Bone marrow (tissue), 2 donors: ENCODE measurements at places on chromosomes 2 and 18.

- no peak for DNase-seq
Measured at GRCh38 chr2:24702800-24703199, 90.4 kb downstream of the PTRHD1 start.

DNA sequence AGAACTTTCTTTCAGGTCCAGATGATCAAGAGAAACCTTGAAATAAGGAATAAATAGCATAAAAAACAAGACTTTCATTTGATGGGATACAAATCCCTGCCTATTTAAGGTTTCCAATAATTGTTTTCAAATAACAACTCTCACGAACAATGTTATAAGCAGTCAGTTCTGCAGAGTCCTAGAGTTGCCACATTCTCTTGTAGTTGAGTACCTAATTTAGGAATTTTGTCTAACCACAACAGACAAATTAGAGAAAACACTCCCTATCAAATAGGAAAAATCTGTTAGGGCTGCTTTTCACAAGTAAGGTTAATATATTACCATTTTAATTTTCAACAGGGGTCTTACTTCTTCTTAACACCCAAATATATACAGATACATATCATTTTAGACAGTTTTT is 130.1 kb upstream of the CDH20 start:
- no peak for DNase-seq

GRCh38 chr2:215423928-215424540 is 11.8 kb downstream of the FN1 start:
- DNase-seq = no peak

- no peak for DNase-seq
Measured at GRCh38 chr2:45707006-45707405, 55.5 kb downstream of the PRKCE start.

GRCh38 chr2:180075870-180076269 is 68.8 kb upstream of the CWC22 start:
- no peak for DNase-seq

DNA sequence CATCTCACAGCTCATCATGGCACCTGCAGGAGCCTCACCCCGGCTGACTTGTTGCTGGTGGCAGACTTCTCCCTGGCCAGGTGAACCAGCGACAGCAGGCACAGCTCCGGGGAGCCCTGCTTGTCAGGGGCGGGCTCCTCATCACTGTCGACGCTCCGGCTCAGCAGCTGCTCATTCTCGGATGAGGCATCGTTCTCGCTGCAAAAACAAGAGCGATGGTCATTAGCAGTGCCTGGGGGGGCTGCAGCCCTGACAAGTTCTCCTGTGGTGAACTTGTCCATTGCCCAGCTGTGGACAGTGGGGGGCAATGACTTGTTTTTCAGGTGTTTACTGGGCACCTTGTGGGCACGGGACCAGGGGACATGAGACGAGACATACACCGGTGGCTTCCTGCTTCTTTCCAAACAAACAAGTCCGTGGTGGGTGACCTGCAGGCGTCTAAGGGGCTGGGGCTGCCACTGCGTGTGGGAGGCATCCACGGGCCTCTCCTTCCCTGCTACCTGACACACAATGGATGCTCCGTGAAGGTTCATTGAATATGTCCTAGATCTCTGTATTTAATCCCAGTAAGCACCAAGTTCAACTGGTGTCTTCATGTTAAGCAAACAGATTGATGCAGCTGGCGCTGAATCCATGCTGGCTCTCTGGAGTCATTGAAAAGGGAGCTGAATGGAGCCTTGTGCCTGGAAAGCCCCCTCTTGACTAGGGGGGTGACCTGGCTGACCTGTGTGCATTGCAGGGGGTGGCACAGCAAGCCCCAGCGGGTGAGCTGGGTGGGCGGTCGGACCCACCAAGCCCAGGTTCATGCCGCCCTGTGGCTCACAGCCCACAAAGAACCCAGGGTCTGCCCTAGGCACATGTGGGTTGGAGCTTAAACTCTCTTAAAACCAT is 81.0 kb downstream of the EDAR start:
- no peak for DNase-seq

DNA sequence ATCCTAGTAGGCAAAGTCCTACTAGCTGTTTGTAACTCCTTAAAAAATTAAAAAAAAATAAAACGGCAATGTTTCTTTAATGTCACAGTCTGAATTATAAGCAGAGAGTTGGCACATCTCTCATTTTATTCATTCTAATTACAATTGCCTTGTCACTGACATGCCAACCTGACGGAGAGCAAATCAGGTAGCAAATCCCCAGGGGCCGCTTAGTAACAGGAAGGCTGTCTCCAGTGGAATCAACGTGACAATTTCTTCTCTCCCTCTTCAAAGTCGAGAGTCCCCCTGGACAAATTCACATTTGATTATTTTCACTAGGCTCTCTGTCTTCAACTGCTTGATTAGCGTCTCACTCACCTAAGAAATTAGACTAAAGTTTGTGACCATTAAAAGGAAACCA is 1598.9 kb upstream of the PIK3C3 start:
- DNase-seq = no peak

- no peak for DNase-seq
Measured at GRCh38 chr2:191565120-191565519, 112.8 kb upstream of the NABP1 start.

GRCh38 chr2:9703701-9704221 is 73.0 kb upstream of the YWHAQ start:
- peak; percentile 32 for DNase-seq

GRCh38 chr2:187573722-187574121 is 19.5 kb upstream of the TFPI start:
- DNase-seq = no peak

DNA sequence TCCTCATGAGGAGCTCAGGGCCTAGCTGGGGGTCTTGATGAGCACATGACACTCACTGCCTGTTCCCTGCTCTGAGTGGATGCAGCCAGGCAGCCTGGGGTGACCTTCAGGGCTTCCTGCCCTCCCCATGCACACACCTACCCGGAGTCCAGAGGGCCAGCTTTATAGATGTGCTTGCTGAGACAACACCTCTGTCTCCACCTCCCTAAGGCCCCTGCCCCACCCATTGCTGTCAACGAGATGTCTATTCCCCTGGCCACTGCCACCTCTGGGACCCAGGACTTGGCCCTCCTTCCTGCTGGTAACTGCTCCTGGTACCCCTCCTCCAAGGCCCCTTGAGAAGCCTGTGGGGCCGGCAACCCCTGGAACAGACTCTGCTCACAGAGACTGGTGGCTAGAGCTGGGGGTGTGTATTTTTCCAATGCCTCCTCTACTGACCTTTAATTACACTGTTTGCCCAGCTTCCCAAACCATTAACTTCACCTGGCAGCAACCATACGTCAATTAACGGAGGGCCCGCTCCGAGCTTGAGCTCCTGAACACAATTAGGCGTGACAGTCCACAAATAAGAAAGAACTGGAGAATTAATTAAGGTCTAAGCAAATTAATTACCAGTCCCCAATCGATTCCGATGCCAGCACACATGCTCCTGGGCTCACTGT is 66.3 kb downstream of the EMX1 start:
- DNase-seq = no peak

DNA sequence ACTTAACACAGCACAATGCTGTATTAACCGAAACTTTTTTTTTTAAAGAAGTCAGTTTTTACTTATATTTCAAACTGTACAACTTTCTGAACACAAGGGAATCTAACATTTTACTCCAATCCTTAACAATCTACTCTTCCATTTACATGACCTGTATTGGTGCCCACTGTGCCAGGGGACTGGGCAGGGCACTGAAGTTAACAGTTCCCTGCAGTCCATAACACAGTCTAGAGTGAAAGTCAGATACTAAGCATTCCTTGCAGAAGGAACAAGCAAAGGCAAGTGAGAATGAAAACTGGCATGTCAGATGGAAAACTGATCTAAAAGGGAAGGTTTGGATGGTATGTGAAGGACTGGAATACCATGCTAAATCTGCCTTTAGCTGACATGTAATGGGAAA is 29.8 kb downstream of the SUCLG1 start:
- DNase-seq = no peak

DNA sequence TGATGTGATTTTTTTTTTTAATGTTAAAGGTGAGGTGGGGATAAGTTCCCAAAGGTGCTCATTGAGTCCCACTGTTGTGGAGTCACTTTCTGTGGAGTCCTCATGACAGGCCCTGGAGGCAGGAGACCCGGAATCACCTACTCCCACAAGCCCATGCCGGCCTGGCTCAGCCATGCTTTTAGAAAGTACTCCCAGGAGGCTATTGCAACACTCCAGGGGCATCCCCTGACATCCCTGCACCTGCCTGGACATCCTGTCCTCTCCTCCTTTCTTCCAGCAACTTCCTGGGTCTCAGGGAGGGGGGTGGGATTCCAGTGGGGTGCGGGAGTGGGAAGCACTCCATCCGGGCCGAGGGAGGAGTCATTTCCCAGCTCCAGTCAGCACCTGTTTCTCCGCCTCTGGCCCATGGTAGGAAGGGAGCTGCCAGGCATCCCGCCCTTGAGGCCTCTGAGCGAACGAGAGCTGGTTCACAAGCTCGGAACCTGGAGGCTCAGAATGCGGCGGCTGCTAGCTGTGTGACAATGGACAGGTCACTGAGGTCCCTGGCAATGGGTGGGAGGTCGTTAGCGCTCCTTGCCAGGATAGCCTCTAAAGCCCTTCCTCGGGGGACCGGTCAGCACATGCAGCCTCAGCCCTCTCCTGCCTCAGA is 163.9 kb upstream of the ID2 start:
- no peak for DNase-seq

DNA sequence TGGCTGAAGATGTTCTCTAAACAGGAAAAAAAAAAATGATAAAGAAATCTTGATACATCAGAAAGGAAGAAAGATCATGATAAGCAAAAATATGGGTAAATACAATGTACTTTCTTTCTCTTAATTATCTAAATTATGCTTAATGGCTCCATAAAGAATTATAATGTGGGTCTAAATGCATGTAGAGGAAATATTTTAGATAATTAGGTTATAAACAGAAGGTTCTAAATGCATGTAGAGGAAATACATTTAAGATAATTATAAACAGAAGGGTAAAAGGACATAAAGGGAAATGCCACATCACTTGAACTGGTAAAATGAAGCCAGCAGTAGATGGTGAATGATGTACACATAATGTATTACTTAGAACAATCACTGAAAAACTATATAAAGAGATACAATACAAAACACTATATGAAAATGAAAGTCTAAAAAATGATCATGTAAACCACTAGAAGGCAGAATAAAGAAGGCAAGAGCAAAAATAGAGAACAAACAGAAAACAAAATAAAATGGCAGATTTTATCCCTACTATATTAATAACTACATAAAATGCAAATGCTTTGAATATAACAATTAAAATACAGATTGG is 308.4 kb upstream of the CDH2 start:
- DNase-seq = no peak

DNA sequence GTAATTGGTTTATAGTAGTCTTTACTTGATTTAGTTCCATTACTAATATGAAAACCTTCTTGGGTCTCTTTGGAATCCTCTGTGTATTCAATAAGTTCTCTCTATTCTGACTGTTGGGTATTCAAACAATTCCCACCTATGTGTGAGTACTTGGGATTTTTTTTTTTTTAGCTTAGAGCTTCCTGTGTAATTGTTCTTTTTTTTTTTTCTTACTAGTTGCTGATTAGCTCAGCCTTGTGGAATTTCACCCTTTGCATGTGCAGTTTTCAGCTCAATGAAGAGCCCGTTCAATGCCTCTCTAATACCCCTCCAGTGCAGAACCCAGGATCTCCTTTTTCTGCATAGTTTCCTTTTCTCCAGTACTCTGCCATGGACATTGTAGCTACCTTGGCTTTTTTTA is 339.1 kb upstream of the GALNT5 start:
- DNase-seq = no peak

- DNase-seq = peak; percentile 26
Measured at GRCh38 chr18:777021-777420, 35.0 kb downstream of the YES1 start.

DNA sequence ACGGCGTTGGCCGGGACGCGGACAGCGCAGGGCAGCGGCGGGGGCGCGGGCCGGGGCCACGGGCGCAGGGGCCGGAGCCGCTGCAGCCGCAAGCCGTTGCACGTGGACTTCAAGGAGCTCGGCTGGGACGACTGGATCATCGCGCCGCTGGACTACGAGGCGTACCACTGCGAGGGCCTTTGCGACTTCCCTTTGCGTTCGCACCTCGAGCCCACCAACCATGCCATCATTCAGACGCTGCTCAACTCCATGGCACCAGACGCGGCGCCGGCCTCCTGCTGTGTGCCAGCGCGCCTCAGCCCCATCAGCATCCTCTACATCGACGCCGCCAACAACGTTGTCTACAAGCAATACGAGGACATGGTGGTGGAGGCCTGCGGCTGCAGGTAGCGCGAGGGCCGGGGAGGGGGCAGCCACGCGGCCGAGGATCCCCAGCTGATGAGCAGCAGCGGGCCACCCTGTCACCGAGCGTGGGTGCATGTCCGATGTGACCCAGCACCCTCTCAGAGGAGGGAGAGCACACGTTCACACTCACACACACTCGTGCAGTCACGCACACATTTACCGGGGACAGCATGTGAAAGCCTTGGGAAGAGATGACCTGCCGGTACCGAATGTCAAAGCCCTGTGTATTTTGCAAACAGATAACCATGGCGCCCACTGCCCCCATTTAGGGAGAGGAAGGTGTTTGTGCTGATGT is 4.2 kb downstream of the GDF7 start:
- no peak for DNase-seq

DNA sequence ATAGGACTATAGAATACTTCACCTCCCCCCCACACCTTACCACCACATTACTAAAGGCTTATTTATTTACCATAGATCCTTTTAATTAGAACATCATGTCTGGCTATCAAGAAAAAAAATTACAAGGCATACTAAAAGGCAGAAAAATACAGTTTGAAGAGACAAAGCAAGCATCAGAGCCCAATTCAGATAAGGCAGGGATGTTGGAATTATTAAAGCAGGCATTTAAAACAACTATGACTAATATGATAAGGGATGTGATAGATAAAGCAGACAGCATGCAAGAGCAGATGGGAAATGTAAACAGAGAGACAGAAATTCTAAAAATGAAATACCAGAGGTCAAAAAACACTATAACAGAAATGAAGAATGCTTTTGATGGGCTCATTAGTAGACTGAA is 55.4 kb upstream of the SMIM21 start:
- no peak for DNase-seq

- no peak for DNase-seq
Measured at GRCh38 chr2:103289105-103289725, 527.4 kb downstream of the TMEM182 start.

GRCh38 chr2:75600461-75601011 is 39.8 kb upstream of the EVA1A start:
- no peak for DNase-seq

DNA sequence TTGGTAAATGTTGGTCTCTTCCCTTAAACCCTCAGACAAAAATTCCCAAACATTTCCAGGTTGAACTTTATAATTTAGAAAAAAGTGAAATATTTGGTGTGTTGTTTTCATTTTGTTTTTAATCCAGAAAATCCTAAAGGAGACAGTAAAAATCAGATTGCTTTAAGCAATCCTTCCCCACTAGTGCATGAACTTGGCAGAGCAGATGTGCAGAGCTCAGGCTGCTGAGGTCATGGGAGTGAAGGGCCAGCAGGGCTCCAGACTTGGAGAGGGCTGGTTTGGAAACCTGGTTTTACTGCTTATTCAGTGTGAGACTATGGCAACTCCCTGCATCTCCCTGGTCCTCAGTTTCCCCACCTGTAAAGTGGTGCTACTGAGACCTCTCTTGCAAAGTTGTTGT is 66.7 kb upstream of the TEX51 start:
- no peak for DNase-seq

- DNase-seq = no peak
Measured at GRCh38 chr2:128696421-128696820, 377.8 kb upstream of the HS6ST1 start.

GRCh38 chr18:36162981-36163380 is 24.3 kb upstream of the MOCOS start:
- DNase-seq = no peak
